ENCODE measurements at places on chromosomes 1 and 21.

DNA sequence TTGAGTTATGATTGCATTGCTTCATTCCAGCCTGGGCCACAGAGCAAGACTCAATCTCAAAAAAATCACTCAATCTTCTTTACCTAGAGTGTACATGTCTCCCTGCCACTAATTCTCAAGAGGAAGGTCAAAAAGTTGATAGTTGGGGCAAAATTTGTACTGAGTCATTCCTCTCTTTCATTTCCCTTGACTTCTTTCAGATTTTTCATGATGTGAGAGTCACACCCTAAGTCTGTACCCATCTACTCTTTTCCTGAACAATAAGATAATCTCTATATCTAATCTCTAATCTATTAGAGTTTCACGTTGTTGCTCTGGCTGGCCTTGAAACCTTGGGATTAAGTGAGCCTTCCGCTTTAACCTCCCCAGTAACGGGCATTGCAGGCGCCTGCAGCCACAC lies 1.1 kb upstream of the BRDT start:
- no peak for DNase-seq

GRCh38 chr1:202122639-202123335 lies at the start of gene GPR37L1:
TSS of gene GPR37L1 (plus strand) at chr1:202122917. CDS start at chr1:202122964, 47 bp downstream.
- DNase-seq, result no peak

DNA sequence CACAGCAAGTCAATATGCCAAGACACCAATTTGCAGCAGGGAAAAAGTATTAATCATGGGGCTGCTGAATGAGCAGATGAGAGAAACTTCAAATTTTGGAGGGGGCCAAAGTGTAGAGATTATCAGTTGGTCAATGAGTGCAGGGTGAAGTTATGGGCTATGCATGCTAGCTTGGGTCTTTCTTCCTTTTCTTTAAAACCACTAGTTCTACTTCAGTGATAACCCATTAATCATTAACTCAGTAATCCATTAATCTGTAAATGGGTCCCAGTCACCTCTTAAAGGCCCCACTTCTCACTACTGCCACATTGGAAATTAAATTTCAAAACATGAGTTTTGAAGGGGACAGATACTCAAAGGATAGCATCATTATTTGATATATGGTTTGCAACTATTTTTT lies 688.6 kb upstream of the ADGRL4 start:
- DNase-seq, result no peak

DNA sequence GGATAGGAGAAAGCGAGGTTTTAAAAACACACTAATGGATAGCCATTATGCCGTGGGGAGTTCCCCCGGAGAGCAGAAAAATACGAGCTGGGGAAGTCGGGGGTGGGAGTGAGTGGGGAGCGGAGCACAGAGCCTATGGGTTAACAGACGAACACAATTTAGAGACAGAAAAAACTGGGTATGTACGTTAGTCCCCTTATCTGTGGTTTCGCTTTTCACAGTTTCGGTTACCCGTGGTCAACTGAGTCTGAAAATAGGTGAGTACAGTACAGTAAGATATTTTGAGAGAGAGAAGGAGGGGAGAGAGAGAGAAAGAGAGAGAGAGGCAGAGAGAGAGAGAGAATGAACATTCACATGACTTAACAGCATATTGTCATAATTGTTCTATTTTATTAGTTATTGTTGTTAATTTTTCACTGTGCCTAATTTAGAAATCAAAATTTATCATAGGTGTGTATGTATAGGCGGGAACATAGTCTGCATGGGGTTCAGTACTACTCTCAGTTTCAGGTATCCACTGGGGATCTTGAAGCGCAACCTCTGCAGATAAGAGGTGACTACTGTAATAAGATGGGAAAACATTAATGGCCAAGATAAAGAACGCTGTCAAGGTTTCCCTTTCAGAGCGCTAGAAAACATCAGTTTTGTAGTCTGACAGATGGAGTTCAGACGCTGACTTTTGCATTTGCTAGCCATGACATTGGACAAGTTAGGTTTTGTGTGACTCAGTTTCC lies 125.6 kb upstream of the LMO4 start:
- no peak for DNase-seq

- no peak for DNase-seq
Measured at GRCh38 chr1:101198842-101199636, 37.8 kb upstream of the S1PR1 start.

Data from hypothalamus (tissue), 51 donors.